ENCODE measurements at places on chromosomes 7 and 10. TPM values are rescaled to one million over a fixed set of nuclear protein-coding genes. Genes with fewer than 3 reads are reported as not detected.

Gene EBF3
- total RNA-seq, result 1.8 TPM

- DNase-seq, result no peak
Observed at GRCh38 chr7:63093481-63093880, 905.2 kb upstream of the ZNF722 start.

- DNase-seq, result no peak
Observed at GRCh38 chr10:73953665-73954064, 42.7 kb downstream of the PLAU start.

- DNase-seq, result no peak
Observed at GRCh38 chr10:131400513-131400912, 89.0 kb upstream of the TCERG1L start.

DNA sequence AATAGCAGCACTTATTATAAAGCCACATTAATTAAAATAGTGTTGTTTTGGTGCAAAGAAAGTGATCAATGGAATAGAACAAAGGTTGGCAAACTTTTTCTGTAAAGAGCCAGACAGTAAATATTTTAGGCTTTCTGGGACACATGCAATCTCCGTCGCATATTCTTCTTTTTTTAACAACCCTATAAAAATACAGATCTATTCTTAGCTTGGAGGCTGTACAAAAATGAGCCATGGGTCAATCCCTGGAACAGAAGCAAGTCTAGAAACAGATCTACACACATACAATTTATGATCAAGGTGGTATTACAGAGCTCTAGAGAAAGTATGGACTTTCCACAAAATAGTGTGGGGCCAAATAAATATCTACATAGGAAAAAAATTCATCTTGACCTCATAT, 71.8 kb downstream of the ARHGAP21 start:
- DNase-seq, result no peak

GRCh38 chr10:36256166-36256565, 614.1 kb upstream of the FZD8 start:
- DNase-seq, result no peak

Gene TMEM236
- total RNA-seq, result 0.46 TPM

Gene MSS51
- total RNA-seq, result 2.0 TPM

Gene LHFPL3
- total RNA-seq, result not detected

DNA sequence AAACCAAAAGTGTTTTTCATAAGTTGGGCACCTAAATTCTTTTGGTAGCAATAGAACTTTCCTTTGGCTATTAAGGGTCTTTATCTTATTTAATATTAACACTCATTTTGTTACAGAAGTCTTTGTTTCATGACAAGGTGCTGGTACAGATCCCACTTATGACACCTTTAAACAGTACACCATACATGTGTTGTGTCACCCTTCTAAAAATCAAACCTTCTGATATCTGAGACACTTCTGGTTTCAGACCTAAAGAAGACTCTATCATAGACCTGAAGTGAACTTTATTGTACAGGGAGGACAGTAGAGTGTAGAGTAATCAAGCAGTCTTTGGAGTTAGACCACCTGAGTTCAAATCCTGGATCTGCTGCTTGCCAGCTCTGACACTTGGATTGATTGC, 5.8 kb upstream of the USP6NL start:
- no peak for DNase-seq

GRCh38 chr10:58322072-58322834, 12.6 kb upstream of the UBE2D1 start:
- DNase-seq, result no peak

- DNase-seq, result no peak
Observed at GRCh38 chr10:90437452-90437851, 420.4 kb downstream of the HTR7 start.

DNA sequence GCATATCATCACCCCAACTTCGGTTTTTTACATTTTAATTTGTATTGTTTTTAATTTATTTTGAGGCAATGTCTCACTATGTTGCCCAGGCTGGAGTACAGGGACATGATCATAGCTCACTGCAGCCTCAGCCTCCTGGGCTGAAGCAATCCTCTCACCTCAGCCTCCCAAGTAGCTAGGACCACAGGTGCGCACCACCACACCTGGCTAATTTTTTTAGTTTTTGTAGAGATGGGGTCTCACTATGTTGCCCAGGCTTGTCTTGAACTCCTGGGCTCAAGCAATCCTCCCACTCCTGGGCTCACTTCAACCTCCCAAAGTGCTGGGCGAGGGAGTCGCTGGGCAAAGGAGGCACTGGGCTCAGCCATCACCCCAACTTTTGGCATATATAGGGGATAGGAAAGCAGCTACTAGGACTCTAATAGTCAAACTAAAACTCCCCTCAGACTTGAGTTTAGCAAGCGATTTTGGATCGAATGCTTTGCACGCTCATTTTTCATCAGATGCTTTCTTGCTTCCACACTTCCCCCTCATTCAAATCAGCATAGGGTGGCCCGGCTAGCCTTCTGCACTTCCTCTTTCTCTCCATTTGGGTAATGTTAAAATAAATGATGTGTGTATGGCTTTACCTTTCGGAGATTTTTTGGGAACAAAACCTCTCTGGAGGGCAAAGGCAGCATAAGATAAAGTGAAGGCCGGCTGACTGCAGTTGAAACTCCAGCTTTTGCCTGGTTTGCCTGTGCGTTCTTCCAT, 20.8 kb upstream of the NMT2 start:
- DNase-seq, result no peak

- DNase-seq, result no peak
Observed at GRCh38 chr10:23192712-23193434, 761 bp downstream of the PTF1A start.

Gene CALCR
- total RNA-seq, result 0.17 TPM

Gene TAS2R41
- not detected for total RNA-seq

DNA sequence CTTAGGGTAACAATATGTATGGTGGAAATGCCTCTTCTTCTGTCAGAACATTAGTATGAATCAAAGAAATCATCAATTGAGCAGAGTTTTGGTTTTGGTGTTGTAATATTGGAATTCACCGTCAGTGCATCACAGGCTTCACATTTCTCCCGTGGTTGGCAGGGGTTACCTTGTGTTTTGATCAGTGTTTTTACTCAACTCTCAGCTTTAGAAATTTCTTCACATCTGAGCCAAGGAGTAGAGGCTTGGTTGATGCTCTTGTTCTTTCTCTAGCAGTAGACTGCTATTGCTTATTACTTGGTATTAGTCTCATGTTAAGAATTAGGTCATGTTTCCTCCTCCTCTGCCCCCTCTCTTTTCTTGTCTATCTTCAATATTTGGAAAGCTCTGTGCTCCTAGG, 188.8 kb upstream of the SMIM30 start:
- no peak for DNase-seq

Gene C10orf67
- total RNA-seq, result 0.14 TPM

Gene FAM25C
- not detected for total RNA-seq

DNA sequence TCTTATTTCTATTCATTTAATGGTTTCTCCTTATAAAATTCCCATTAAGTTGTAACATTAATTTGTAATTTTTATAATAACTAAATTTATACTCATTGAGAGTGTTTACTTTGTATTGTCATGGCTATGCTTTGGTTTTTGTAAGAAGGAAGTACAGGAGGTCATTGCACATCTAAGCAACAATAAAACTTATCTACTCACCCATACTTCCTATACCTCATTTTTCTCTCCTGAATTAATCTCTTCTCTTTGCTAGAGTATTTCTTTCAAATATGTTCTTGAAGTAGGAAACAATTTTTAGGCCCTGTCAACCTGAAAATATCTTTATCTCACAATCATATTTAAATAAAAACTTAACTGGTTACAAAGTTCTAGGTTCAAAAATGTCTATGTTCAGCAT, 95.4 kb upstream of the WDR11 start:
- DNase-seq, result no peak

Gene ZNF736
- total RNA-seq, result 32.4 TPM

GRCh38 chr10:18472977-18473376, 178.4 kb downstream of the NSUN6 start:
- DNase-seq, result no peak

DNA sequence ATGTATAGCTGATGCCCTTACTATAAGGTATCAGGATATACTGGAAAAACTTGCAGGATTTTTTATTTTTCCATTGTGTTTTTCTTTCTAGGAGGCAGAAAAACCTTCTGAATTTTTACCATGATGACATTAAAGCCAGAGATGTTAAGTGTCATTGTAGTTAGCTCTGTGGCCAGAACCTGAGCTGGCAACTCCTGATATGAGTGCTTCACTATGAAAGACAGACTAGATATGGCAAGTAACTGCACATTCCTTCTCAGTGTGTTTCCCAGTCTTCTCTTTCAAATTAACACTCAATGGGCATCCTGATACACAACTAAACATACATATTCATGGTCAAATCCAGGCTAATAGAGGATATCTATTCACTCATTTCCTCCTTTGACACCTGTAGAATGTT, 166.2 kb downstream of the CTTNBP2 start:
- DNase-seq, result no peak

DNA sequence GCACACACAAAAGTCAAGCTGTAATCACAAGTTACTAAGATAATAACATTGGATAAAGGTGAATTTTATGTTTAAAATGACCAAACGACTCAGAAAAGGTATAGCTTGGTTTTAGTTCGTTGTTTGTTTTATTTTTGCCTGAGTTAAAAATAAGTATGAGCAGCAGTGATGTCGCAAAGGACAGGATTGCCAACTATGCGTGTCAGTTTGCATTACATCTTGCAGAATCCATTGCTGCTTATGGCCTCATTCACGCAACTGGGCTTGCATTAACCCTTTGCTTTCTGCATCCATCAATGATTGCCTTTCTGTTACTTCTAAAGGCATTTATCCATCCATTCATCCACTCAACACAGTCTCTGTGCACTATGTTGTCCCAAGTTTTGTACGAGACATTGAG, 389.6 kb downstream of the DPP6 start:
- DNase-seq, result no peak

DNA sequence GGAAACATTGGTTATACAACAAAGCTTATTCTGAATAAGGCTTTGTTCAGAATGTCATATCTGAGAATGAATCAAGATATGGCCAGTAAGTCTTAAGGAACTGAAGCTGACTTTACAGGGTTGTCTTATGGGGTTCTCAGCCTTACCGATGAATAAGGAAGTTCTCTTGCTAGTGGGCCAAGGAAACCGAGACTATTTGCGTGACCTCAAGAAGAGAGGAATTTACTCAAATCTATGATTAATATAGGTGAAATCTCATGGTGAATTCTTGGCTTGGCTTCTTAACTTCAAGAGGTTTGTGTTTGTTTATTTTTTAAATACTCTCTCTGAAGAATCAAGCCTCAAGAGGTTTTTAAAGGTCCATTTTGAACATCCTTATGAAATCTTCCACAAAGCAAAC, 4.7 kb upstream of the MRLN start:
- no peak for DNase-seq

DNA sequence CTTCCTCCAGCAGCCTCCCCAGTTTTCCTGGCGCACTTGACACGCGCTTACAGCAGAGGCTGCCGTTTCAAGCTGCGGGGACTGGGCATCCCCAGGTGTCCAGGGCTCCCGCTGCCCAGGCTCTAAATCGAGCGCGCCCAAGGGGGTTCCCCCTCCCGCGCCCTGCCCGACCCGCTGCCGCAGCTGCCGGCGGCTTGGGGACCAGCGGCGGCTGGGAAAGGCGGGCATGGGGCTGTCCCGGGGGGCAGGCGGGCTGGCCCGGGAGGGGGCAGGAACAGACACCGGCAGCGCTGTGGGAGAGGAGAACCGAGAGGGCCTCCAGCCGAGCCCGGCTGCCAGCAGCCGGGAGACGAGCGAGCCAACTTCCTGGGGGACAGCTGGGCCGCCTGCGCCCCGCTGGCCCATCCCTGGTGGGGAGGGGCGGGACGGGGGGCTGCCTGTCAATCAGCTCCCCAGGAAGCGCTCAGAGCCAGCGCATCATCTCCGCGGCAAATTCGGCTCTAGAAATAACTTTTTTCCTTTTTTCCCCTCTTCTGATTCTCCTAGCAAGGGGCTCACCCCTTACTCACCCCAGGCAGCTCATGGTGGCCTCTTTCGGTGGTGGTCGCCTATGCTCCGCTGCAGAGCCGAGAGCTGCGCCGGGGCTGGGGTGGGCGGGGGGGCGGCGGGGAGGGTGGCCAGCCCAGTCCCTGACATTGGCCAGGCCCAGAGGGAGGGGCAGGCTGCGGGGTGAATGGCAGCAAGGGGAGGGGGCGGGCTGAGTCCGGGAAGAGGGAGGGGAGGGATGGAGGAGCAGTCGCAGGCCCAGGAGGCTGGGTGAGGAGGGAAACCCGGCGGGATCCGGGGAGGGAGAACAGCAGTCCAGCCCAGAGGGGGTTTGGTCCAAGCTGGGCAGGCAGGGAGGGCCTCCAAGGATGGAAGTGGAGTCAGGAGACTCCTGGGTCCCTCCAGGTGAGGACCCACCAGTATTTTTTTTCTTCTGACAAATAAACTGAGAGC, 14.7 kb downstream of the GRID2IP start:
- no peak for DNase-seq

GRCh38 chr7:28272461-28272877, 91.9 kb upstream of the JAZF1 start:
- DNase-seq, result peak; percentile 29

DNA sequence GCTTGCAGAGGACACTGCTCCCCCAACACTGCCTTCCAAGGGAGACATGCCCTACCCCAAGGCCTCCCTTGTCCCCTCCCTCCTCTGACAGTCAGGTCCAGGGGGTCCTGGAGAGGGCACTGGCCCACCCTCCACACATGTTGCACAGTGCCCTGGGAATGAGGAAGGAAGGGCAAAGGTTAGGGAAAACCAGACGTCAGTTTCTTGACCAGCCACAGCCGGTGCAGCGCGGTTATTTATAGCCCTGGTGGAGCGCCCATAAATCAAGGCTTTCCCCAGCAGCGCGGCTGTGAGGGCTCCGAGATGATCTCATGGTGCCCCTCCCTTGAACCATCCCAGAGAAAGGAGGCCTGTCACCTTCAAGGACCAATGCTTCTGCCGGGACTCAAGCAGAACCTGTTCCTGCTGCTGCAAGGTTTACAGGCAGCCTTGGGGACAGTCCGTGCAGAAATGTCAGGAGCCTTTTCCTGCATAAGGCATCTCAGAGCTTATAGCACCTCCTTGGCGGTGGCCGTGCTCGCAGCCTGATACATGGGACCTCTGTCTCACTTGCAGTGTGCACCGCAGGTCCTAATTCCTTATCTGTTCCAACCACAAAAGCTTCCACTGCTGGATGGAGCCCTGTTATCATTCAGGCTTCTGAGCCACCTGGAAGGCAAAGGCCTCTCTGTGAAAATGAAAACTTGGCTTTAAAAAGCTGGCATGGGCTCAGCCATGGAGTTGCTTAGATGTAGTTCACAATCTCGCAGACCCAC, 127.3 kb downstream of the LHPP start:
- peak; percentile 52 for DNase-seq

- DNase-seq, result no peak
Observed at GRCh38 chr10:77823811-77824542, 102.6 kb downstream of the DLG5 start.
